ENCODE measurements at places on chromosomes 1 and 21. TPM values are rescaled to one million over a fixed set of nuclear protein-coding genes. Genes with fewer than 3 reads are reported as not detected.

FCRL1 gene
- total RNA-seq, result not detected

- no peak for DNase-seq
These were observed 32.8 kb downstream of the PRRX1 start for GRCh38 chr1:170696591-170697290.

FAM43B gene
- not detected for total RNA-seq

GRCh38 chr1:233675893-233676292 lies 62.0 kb downstream of the KCNK1 start:
- no peak for DNase-seq

FCER1G gene
- 1.3 TPM for total RNA-seq

ESRRG gene
- not detected for total RNA-seq

- no peak for DNase-seq
These were observed 33.5 kb downstream of the KCNC4 start for GRCh38 chr1:110243574-110243973.

GRCh38 chr1:208231881-208232661 lies 12.1 kb downstream of the PLXNA2 start:
- peak; percentile 89 for DNase-seq
